ENCODE measurements at places on chromosomes 7 and 10.

DNA sequence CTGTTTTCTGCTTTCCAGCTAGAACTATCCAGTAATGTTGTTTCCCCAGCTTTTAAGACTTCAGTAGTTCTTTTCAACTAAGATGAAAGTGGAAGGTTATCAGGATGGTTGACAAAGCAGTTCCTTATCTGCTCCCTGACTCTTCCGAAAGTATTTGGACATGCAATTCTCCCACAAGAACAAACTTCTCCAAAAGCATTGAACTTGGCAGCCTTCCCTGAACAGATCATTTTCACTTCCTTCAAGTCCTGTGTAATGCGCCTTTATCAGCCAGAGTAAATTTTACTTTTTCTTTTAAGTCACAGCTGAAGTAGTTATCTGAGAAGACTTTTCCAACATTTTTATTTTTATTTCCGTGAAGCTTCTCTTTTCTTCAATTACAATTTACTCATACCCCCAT lies 39.7 kb downstream of the CDC14C start:
- peak; percentile 26 for DNase-seq

DNA sequence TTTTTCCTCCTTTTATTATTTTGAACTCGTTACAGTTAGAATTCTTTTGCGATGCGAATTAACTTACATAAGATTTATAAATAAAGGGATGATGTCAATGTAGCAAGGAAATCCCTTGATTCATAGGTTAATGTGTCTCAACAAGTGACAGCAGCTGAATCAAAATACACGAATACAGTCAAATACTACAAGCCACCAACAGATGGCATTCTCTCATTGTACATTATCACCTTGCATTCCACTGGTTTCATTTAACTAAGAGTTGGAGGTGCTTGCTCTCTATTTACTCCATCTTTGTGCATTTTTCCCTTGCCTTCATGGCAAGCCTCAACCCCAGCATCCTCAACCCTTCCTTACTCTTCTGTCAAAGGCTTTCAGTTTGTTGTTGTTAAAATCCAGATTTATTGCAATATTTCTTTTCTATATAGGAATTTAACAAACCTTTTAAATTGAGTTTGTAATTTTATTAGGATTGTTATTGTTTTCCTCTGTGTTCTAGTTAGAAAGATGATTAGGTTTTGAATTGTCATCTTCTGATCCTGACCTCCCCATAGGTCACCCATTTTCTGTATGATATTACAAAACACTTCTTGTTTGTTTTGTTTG lies 78.3 kb downstream of the SLC25A40 start:
- DNase-seq = peak; percentile 38

DNA sequence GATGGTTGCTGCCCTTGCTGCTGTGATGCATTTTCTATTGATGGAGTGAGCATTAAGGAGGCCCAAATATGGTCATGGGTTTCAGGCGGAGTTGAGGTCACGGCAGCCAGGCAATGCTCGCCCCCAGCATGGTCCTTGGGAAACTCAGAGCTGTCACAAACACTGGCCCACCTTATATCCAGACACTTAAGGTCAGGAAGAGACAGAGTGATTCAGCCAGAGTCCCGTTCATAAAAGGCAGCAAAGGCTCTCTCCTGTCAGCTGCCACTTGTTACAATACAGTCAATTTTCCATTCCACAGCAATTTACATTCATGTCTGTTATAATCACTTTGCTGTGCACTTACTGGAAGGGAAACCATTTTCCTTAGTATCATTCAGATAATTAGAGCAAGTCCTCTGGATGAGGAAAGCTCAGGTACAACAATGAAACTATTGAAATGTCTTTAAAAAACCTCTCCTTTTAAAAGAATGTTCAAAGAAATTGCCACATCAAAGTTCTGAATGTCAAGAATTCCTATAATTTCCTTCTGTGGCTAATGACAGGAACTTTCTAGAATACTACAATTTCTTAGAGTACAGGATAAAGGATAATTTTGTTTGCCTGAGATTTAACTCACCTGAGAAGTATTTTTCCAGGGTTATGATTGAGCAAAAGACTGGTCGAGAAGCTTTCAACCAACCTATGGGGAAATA lies 14.8 kb upstream of the ANKRD1 start:
- no peak for DNase-seq

GRCh38 chr7:105163718-105164117 lies 149.7 kb downstream of the KMT2E start:
- no peak for DNase-seq

DNA sequence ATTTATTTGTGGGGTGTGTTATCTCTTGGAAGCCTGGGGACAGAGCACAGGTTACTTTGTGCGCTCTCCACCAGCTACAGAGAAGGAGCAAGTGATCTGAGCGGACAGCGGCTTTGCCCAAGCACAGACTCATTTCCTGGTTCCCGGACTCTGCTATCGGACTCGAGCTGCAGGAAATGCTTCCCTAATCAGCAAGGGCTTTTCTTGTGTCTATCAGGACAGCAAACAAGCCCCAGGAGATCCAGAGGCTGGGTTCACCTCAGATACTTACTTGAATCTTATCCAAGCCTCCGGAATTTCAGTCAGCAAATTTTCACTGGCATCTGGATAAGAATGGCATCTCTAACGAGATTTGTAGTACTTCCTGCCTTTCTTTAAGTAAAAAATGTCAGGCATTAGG lies 27.8 kb downstream of the MRC1 start:
- no peak for DNase-seq

DNA sequence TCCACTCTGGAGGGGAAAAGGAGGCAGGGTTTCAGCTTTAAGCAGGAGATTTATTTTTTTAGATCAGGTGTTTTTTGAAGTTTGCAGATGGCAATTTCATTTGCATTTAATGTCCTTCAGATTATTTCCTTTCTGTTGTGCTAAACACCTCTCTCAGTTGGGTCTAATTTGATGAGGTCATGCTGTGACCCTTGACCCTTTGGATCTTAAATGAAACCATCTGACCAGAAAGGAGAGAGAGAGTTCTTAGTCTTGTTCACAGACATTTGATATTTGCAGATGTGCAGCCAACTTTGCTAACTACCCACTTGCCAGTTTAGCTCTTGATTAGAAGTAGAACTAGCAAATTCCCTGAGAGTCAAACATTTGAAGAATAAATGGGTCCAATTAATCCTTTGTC lies 101.5 kb upstream of the RAB11FIP2 start:
- no peak for DNase-seq

DNA sequence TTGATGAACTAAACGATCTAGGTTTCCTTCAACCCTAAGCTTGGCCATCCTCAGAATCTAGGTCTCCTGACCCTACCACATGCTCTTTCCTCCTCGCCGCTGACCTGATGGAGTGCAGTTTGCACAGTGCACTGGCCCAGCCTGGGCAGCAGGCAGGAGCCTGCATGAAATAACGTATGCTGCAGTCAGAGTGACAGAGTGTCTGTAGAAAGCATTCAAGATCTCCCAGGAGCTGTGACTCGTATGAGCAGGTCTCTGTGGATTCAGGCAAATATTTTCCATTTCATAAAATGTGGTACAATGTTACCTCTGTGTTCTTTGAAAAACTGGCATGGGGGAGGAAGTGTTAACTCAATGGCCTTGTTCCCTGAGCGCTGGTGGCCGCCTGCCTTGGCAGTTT lies 441.8 kb downstream of the RPS24 start:
- DNase-seq = no peak

GRCh38 chr7:33964417-33965182 lies 59.3 kb downstream of the BMPER start:
- DNase-seq = peak; percentile 28

DNA sequence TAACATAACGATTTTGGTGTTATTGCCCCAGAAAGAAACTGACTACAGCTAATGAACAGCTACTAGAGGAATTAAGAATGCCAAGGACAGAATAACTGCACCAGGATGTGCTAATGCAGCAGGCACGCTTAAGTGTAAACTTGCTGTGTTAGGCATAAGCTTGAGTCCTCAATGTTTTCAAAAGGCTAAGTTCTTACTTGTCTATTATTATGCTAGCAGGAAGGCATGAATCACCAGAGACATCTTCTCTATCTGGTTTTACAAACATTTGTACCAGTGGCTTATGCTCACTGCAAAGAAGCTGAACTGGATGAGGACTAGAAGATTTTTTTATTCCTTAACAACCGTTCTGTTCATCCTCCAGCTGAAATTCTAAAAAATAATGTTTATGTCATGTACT lies 1035.3 kb downstream of the NRG3 start:
- no peak for DNase-seq

DNA sequence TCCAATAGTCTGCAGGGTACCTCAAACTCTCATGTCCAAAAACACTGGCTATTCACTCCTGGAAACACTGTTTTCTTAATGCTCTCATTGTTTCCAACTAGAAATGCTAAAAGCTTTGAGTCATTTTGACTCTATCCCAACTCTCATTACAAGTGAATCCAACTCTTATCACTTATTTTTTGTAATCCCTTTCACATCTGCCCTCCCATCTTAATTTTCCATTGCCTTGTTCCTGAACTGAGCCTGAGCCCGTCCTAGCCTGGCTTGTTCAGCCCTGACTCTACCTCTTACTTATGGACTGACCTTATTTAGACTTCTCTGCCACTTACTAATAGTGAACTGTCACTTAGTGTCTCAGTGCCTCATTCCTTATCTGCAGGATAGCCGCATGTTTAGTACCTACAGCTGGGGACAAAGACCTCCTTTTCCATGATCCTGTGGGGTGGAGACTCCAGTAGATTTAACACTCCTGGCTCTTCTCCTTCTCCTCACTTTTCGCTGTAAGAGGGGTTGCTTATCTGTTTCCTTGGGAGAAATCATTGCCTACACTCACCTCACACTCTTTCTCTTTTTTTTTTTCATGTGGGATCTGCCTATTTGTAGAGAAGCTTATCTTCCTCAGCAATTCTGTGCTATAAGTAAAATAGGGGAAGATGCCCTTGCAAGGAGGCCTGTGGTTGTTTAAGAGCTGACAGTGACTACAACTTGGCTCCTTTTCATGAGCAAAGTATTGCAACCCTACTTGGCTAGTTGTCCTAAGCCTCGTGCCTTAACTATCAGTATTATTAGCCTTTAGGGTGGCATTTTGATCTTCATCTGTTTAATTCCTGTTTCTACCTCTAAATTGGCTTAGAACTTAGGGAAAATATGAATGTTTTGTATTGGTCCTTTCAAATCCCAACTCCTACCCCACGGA lies 56.4 kb downstream of the SLC16A12 start:
- no peak for DNase-seq

DNA sequence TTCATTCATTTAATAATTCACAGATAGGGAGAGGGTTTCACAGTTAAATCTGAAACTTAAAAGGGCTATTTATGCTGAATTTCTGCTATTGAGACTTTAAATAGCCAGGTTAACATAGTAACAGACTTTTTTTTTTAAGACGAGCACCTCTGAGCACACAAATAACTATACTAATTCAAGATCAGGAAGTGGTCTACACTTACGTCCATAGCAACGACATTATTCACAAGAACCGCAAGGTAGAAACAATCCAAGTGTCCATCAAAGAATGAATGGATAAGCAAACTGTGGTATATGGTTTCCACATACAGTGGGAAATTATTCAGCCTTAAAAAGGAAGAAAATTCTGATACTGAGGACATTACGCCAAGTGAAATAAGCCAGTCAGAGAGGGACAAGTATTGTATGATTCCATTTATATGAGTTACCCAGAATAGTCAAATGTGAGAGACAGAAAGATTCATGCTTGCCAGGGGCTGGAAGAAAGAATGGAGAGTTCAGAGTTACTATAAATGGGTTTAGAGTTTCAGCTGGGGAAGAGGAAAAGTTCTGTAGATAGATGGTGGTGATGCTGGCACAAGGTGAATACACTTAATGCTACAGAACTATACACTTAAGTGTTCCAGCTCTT lies 140.3 kb upstream of the LAMB4 start:
- no peak for DNase-seq

All from NCI-H446 treated with DMSO at 0.1 percent for 48 hours (cell line).